ENCODE measurements at places on chromosomes 12 and 14.

DNA sequence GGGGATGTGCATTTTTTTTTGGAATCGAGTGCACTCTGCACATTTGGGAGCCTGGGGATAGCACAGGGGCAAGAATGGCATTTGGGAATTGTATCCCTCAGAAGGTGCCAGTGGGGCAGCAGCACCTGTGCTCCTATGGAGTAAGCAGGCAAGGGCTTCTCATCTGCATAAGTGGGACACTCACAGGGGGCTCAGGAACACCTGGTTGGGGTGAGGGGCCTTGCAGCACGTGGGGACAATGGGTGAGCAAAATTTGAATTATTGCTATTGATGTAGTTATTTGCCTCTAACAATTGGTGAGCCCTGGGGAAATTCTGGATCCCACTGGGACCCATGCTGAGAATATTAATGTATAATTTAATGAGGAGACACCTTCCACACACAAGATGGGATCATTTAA, 274.2 kb downstream of the TTC6 start:
- no peak for DNase-seq

GRCh38 chr12:124317400-124317799, 22.5 kb downstream of the RFLNA start:
- DNase-seq = no peak

GRCh38 chr14:30339311-30339901, 219.6 kb upstream of the G2E3 start:
- no peak for DNase-seq

GRCh38 chr14:76396714-76397187, 20.8 kb downstream of the ESRRB start:
- DNase-seq = no peak

DNA sequence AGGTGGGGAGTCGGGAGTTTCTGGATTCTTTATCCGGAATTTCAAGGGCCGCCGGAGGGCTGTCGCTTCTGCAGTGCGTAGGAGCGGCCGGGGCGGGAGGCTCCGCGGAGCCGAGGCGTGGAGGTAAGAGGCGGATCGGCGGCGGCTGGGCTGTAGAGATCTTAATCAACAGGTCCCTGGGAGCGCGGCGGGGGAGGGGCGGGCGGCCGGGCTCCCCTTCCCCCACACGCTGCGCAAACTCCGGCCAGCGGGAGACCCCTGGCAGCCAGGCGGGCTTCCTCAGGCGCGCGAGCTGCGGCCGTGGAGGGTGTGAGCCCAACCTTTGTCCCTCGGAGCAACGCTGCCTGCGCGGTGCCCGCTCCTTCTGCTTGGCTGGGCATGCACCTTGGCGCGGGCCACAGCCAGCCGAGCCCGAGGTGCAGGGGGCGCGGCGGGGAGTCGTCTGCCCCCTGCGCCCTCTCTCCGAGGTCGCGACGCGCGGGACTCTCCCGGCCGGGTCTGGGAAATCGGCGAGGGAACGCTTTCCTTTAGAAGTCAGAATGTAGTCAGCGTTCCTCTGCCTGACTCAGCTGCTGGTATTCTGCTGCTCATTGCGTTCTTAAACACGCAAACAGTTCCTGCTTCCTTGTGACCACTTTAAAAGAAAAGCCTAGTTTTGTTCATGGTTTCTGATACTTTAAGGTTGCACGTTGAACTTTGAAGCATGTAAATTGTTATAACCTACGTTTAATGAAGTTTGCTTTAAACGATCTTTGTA, at the start of gene PALS1:
TSS of gene PALS1 (plus strand) at position 25 of the 757 bp plus-strand sequence. CDS start 37,736 bp downstream, outside the sequence.
- peak; percentile 83 for DNase-seq

DNA sequence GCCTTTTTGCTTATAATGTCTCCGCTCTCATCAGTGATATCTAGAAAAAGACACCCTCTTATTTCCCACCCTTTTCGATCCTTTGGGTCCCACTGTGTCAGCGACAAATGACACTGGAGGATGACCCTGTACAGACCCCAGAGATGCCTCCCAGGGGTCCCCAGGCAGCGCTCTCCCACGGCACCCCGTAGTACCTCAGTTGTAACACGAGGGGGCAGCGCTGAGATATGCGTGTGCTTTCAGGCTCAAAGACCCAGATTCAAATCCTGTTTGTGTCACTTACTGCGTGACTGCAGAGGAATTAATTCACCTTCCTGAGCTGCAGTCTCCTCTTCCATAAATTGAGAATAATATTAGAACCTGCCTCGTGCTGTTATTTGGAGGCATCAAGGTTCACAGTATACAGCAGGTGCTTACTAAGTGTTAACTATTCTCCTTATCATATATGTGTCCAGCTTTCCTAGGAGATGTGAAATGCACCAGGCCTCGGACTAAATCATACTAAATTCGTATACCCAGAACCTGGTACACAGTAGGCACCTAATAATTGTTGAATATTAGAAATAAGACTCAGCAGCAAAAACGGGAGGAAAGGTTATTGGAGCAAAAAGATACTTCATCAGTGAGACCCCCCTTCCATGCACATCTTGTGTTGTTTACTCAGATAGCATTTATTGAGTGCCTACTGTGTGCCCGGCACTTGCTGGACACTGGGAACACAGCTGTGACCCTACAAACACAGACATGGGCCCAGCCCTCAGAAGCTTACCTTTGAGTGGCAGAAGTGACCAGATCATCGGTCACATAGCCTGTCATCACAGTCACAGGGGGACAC, 99.9 kb downstream of the PHETA1 start:
- no peak for DNase-seq

DNA sequence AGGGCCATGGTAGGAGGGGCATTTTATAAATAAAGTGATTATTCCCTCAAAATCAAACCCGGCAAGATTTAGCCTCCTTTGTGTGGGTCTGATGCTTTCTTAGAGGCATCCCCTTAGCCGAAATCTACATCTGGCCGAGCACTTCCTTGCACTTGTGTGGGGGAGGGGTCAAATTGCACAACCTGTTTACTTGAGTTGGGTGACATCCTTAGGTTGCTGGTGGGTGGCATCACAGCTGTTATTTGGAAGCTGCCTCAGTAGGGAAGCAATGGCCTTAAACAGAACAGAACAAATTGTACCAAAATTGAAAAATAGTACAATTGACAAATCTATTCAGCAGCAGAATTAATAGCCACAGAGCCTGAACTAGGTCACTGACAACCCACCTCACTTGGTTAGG, 546.1 kb downstream of the SNAPC1 start:
- no peak for DNase-seq

- DNase-seq = peak; percentile 5
These were observed 233.9 kb downstream of the GXYLT1 start for GRCh38 chr12:41910578-41911320.

GRCh38 chr12:109160433-109160832, 44.0 kb downstream of the ACACB start:
- no peak for DNase-seq

DNA sequence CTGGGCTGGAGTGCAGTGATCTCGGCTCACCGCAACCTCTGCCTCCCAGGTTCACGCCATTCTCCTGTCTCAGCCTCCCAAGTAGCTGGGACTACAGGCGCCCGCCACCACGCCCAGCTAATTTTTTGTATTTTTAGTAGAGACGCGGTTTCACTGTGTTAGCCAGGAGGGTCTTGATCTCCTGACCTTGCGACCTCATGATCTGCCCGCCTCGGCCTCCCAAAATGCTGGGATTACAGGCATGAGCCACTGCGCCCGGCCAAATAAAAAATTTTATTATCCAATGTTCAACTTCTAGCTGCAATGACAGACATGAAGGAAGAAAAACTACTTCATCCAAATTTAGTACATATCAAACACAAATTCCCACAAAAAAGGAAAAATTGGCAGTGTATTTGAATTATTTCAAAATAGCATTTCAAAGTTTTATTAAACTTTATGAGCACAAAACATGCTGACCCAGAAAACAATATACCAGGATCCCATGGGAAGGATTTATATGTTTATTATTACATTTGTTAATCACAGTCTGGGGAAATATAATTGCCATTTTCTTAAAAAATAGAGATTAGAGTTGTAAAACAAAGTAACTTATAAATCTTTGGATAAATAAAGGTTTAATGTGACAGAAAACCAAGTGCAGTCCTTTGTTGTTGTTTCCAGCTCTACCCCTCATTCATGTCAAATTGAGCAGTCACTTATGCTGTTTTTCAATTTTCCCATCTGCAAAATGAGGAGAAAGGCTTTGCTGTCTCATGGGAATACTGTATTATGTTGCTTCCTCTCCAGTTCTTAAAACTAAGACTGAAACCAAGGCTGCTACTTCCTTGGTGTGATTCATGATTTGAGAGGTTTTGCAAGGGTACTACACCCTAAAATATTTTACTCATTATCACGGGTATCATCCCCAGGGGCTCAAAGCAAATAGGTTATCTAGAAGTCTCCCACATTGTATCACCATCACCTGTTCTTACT, 155.2 kb upstream of the AVPR1A start:
- peak; percentile 36 for DNase-seq

- no peak for DNase-seq
These were observed 154.9 kb downstream of the DYRK2 start for GRCh38 chr12:67803278-67803993.

- DNase-seq = peak; percentile 46
These were observed 31.3 kb downstream of the FBXO34 start for GRCh38 chr14:55302367-55303124.

GRCh38 chr12:56333197-56333678, 562 bp downstream of the PAN2 start:
- peak; percentile 73 for DNase-seq

DNA sequence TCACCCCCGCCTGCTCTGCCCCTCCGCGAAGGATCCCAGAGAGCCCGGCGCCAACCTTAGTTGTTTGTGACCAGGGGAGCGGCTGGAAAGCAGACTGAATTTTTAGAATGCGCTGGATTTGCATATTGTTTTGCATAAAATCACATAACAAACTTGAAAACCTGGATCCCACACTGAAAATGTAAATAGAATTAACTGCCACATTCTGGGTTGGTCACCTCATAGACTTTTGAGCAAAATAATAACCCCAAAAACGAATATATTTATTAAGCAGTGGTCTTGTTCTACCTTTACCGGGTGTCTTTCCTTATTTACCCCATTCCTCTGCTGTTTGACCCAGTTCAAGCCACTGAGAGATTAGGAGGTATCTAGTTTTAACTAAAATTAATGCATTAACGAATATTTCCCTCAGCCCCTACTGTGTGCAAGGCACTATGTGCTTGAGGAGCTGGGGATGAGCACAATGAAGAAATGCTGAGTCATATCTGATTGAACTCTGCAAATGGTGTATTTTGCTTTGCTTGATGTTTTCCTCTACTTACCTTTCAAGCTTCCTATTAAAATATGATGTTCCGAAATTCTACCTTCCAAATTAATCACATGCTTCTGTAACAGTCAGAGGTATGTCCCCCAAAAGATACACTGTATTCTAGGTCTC, 438 bp upstream of the EGLN3 start:
- DNase-seq = peak; percentile 37

DNA sequence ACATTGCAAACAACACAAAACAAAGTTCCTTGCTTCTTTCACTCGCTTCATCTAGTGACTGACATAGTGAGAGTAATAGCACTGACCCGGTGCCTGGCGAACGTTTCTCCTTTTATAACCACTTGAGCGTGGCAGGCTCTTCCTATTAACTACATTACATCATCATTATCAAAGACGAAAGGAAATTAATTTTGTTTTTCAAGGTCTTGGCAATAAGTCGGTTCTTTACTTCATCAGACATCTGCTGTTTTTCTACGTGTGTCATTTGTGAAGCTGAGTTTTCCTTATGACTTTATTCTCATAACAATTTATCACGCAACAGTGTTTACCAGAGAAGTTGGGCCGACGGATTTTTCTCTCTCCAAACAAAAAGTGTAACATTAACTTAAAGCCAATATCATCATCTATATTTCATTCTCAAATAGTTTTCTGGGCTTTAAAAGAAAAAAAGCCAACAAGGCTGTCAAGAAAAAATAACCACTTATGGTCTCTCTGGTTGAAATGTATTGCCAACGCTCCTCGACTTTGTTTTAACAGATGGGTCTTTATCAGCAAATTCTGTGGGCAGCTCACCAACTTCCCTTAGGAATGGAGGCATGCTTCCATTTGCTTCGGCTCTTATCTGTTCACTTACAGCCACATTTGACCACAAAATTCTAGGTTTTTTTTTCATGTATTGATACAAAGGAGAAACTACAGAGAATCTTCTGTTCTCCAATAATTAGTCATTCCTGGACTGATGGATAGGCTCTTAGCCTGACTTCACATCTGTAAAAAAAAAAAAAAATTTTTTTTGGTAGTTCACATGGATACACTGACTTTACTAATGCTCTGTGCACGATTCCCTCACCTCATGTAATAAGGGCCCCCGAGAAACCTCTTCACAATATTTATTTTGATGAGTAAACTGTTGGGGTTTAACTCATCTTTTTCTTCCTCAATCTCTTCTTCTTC, 97.1 kb upstream of the CDKN3 start:
- no peak for DNase-seq

DNA sequence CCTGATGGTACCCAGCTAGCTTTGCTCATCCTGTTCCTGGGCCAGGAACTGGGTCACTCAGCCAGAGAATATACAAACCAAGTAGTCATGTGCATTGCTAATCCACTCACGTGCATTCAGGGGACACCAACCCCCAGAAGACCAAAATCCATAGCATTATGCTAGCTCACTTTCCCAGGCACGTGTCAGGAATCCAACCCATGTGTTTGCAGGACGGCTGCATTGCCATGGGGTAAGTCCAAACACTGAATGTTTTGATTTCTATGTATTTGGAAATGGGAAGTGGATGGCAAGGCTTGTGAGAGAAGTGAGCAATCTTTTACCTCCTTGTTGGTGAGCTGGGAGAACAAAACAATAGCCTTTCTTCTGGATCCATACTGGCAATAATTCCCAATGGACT, 87.1 kb upstream of the FOXN3 start:
- DNase-seq = no peak

GRCh38 chr12:77850129-77850528, 19.4 kb downstream of the NAV3 start:
- DNase-seq = peak; percentile 34

- DNase-seq = no peak
These were observed 125.0 kb upstream of the FUT8 start for GRCh38 chr14:65287264-65288131.

DNA sequence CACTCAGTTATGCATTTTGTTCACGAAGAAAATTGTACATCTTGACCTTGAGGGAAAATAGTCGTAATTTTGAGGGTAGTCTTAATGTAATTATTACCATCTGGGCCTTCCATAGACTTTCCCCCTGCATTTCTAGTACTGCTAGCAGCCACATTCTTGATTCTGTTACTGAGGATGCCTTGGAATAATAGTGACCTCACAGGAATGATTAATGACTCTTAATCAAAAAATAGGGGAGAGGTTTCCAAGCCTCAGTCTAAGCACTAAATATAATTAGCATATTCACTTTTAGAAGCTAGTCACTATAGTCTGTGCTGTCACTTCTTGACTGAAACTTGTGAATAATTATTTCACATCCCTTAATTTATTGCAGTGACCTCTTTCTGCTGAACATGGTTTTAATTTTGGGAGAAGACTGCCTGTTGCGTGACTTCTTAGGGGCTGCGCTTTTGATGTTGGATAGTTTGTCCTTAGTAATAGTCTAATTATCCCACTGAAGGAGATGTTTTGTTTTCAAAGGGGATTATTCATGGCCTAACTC, 400.5 kb downstream of the ADAMTS20 start:
- no peak for DNase-seq

- DNase-seq = peak; percentile 61
These were observed 7.1 kb upstream of the MRPL52 start for GRCh38 chr14:22822571-22823098.
